Frontal cortex (tissue), 4 donors: ENCODE measurements at places on chromosomes 7 and 10. TPM values are rescaled to one million over a fixed set of nuclear protein-coding genes. Genes with fewer than 3 reads are reported as not detected.

DNA sequence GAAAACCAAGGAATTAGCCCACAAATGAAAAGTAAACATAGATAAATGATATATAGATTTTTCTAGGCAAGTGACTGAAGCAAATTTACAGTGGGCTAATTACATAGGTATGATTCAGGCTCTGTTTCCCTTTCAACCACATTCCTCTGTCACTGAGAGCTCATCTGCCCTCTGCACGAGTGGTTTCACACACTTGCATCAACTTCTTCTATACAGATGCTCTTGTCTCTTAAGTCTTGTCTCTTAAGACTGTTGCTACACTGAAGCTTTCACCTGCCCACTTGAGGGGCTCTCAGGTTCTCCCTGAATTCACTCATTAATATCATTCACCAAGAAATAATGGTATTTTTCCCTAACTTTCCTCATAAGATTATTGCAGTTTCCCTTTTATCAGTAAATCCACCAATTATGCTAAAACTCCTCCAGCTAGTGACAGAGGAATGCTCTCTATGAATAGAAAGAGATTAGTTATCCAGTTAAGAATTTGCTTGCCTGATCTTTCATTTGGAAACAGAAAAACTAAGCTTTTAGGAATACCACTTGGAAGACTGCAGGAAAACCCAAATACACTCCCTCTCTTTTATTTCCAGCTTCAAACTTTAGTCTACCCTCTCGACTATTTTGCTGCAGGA lies 95.7 kb downstream of the ELAPOR2 start:
- DNase-seq: no peak

- no peak for DNase-seq
Measured at GRCh38 chr10:44913350-44914081, 2.4 kb downstream of the TMEM72 start.

DNA sequence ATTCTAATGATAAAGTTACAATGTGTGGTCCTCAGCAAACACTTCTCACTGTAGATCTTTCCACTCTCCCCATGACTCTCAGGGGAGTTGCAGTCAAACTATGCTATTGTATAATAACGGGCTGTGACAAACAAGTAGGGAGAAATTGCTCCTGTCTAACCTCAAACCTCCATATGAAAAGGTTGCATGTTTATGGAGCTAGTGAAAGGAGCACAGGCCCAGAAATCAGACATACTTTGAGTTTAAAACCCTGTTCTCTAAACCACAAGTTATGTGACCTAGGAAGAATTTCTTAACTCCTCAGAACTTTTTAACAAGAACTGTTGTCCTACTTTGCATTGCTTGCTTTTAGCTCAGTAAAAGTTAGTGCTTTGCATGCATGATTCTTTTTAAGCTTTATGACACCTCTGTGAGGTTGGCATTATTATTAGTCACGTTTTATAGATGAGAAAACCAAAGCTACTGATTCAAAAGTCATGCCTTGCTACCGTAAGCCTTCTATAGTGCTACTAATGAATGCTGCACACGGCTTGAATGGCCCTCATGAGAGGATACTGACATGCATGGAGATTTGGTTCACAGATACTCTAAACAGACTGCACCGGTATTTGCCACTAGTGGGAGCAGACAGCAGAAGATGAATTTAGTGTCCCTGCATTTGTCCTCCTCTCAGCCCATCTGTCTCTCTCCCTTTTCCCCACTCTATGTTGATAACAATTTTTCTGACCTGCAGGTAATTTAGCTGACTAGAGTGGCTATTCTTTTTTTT lies 129.5 kb upstream of the PCGF5 start:
- DNase-seq: no peak

- no peak for DNase-seq
Measured at GRCh38 chr7:2043316-2044039, 189.3 kb downstream of the MAD1L1 start.

- no peak for DNase-seq
Measured at GRCh38 chr7:23208316-23208715, 26.5 kb downstream of the NUP42 start.

GRCh38 chr10:6231146-6231545 lies 28.4 kb downstream of the PFKFB3 start:
- no peak for DNase-seq

DNA sequence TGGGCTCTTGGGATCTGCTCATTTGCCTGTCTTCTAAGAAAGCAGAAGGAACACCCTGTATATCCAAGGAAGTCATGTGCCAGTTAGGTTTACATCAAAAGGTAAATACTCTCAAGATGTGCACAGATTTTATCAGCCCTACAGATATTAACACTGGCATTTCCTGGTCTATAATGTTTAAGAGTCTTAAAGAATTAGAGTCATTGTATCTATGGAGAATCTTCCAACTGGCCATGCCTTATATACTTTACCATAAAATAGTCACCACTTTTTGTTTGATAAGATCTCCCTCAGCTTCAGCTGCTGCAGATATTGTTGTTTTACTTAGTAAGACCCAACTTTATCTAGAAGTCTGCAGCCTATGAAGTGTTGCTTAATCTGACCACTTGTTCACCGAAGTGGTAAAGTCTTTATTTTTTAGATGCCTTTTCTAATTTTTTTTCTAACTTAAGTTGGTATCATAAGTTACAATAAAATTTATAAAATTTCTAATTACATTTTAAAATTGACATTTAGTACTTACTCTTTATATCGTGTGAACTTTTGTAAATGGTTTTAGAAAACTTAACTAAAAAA lies 58.5 kb downstream of the CPED1 start:
- no peak for DNase-seq

- DNase-seq: no peak
Measured at GRCh38 chr7:96183163-96183670, 138.7 kb downstream of the SLC25A13 start.

DNA sequence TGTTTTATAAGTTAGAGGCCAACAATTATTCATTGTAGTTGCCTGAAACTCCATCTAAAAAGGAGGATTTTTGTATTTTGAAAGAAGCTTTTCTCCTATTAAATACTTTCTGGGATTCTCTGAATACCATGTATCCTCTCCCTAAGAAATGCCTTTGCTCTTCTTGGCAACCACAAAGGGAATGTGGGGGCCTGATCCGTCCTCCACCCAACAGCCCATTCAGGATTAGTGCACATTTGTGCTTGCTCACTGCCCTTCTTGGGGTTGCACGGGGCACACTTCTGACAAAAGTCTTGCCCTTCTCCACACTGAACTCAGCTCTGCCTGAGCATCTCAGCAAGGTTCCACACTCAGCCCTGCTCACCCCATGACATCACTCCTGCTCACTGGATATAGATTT lies 194.2 kb downstream of the SLC25A13 start:
- no peak for DNase-seq

- DNase-seq: no peak
Measured at GRCh38 chr7:157871681-157872080, 534.9 kb downstream of the DNAJB6 start.

Gene MALRD1
- total RNA-seq: 1.2 TPM

DNA sequence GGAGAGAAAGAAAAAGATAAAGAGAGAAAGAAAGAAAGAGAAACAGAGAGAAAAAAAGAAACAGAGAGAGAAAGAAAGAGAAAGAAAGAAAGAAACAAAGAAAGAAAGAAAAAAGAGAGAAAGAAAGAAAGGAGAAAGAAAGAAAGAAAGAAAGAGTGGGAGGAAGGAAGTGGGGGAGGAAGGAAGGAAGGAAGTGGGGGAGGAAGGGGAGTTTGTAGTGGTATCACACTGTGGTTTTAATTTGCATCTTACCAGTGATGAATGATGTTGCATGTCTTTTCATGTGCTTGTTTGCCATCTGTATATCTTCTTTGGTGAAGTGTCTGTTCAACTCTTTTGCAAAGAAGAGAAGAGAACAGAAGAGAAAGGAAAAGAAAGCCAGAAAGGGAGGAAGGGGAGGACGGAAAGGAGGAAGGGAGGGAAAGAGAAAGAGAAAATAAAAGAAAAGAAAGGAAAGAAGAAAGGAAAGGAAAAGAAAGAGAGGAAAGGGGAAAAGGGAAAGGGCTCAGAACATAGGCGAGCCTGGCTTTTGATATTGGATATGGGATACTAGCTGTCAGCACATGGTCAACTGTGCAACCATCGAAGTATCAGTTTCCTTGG lies 79.2 kb upstream of the FRMD4A start:
- DNase-seq: no peak

- DNase-seq: no peak
Measured at GRCh38 chr10:5570007-5570655, 45.4 kb downstream of the CALML3 start.

Gene LIPF
- total RNA-seq: not detected

GRCh38 chr7:141287936-141288335 lies 214.1 kb downstream of the TMEM178B start:
- no peak for DNase-seq

Gene ASB10
- total RNA-seq: not detected

DNA sequence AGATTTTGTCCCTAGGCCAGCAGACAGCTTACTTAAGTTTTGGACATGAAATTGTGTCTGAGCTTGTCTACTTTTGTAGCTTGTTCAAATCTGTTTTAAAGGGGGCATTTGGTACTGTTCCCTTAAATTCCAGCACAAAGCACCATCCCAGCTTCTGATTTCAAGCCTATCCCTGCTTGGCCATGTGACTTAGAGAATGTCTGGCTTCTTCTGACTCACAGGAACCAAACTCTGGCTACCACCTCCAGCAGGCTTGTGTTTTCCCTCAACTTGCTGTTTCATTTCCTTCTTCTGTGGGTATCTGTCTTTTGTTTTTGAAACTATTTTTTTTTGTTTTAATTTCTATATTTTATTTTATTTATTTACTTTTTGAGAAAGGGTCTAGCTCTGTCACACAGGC lies 97.9 kb upstream of the FZD8 start:
- no peak for DNase-seq

Gene SMC3
- total RNA-seq: 55.4 TPM

GRCh38 chr7:26724795-26725194 lies 139.6 kb downstream of the SKAP2 start:
- DNase-seq: no peak
